ENCODE measurements at places on chromosomes 3 and 15.
A peak's percentile ranks its signal among the peaks of the same experiment; 100 is the strongest.

- no peak for DNase-seq
Measured at GRCh38 chr3:124840331-124840730, 46.8 kb downstream of the ITGB5 start.

- DNase-seq: no peak
Measured at GRCh38 chr15:49121901-49122300, 33.5 kb downstream of the COPS2 start.

GRCh38 chr15:31434588-31435260, 108.1 kb downstream of the KLF13 start:
- DNase-seq: peak; percentile 22

DNA sequence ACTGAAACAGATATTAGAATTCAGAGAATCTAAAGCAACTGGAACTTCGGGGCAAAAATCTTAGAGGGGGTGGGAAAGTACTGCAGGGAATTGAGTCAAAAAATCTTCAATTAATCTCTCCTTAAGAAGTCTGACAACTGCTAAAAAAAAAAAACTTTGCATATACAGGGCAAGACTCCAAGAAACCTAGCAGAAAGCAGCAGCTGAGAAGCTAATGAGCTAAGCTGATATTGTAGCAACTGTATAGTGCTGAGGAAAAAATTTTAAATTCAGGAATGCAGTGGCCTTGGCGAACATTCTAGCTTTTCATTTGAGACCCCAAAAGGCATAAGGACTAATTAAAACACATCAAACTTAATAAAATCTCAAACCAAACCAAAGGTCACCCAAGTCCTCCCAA, 113.6 kb downstream of the SCAPER start:
- peak; percentile 7 for DNase-seq

DNA sequence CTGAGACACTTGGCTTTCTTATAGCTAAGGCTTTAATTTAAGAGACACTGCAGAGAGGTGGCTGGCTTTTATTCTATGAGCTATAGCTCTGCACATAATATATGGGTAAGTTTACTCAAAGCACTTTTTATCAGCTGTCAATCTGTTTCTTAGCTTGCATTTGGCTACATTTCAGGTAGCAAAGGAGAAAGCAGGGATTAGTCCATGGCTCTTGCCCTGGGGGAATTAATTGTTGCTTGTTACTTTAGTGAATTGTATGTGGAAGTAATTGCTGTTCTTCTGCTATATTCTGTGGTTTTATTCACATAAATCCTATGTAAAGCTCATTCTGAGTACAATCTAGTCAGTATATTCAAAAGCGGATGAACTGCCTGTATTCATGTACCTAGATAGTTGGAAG, 14.4 kb upstream of the CCDC39 start:
- no peak for DNase-seq

- no peak for DNase-seq
Measured at GRCh38 chr15:72797338-72797689, 13.8 kb upstream of the ADPGK start.

- no peak for DNase-seq
Measured at GRCh38 chr3:46393011-46393410, 13.9 kb downstream of the CCR5AS start.

GRCh38 chr3:110625201-110625747, 446.3 kb upstream of the NECTIN3 start:
- no peak for DNase-seq

GRCh38 chr3:144585953-144586352, 614.3 kb downstream of the DIPK2A start:
- DNase-seq: no peak

DNA sequence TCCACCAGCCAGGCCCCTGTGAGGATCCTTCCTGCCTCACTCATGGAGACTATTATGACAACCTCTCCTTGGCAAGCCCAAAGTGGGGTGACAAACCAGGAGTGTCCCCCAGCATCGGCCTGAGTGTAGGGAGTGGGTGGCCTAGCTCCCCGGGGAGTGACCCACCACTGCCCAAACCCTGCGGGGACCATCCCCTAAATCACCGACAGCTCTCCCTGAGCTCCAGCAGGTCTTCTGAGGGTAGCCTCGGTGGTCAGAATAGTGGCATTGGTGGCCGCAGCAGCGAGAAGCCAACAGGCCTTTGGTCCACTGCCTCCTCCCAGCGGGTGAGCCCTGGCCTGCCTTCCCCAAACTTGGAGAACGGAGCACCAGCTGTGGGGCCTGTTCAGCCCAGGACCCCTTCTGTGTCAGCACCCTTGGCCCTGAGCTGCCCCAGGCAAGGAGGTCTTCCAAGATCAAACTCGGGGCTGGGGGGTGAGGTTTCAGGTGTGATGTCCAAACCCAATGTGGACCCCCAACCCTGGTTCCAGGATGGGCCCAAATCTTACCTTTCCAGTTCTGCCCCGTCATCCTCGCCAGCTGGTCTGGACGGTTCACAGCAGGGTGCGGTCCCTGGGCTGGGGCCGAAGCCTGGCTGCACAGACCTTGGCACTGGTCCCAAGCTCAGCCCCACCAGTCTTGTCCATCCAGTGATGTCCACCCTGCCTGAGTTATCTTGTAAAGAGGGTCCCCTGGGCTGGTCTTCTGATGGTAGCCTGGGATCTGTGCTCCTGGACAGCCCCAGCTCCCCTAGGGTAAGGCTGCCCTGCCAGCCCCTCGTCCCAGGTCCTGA, 1.0 kb downstream of the LIMD1 start:
- no peak for DNase-seq

- no peak for DNase-seq
Measured at GRCh38 chr15:31481142-31481541, 154.5 kb downstream of the KLF13 start.

- no peak for DNase-seq
Measured at GRCh38 chr15:69392352-69392751, 21.8 kb upstream of the KIF23 start.

- DNase-seq: no peak
Measured at GRCh38 chr3:137222736-137223225, 265.0 kb downstream of the IL20RB start.

GRCh38 chr15:95910643-95911212, 419.8 kb upstream of the NR2F2 start:
- no peak for DNase-seq

- no peak for DNase-seq
Measured at GRCh38 chr3:71360180-71360579, 223.3 kb downstream of the FOXP1 start.

DNA sequence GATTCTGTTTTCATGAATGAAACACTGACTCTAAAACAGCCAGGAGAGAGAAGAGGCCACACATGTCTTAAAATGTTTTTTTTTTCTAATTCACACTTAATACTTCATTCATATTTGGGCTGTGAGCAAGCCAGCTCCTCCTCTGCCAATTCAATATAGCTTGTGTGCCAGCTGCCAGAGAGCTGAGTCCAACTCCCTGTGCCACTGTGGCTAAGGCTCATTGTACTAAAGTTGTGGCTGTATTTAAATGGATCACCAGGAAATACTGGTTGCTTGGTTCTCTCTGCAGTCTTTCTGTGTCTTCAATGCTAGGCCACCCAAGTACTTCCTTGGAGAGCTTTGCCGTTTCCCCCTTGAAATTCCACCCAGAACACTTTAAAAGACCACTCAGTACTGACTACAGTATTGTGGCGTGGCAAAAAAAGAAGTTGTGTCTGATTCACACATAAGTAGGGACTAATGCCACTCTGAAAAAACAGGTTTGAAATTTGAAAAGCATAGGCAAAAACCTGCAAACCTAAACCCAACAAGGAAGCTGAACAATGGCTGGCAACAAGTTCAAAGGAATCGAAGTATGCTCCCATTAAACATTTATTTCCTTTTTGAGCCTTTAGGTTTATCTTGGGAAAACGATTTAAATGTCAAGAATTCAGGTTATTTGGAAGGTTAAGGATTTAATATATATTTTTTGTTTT, 524.7 kb downstream of the DIPK2A start:
- DNase-seq: no peak

DNA sequence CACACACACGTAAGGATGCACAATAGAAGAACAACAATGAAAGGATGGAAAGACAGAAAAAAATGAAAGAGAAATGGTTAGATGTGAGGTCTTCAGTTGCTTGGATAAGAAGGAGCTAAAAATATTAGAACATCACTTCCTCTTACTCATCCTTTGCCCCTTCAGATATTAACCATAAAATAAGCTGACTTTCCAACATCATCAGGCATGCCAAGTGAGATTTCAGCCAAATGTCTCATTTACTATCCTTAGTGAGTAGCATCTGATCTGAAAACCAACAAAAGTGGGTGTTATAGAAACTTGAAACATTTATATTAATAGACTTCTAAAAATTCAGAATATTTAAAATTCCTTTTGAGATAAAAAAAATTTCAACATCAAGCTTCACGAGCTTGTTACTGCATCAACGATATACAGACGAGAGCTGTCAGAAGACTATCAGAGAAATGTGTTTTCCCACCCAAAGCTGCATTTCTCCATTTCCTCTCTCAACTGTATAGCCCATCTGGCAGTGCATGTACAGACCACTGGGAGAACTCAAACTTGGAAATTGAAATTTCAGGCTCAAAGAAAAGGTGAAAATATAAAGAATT, 25.4 kb upstream of the LSAMP start:
- no peak for DNase-seq

GRCh38 chr3:18061737-18062656, 319.6 kb upstream of the TBC1D5 start:
- no peak for DNase-seq

GRCh38 chr3:101495552-101495951, 17.5 kb downstream of the SENP7 start:
- DNase-seq: no peak

GRCh38 chr3:115899535-115899934, 276.2 kb downstream of the GAP43 start:
- DNase-seq: no peak

GRCh38 chr3:32216172-32216783, 22.2 kb upstream of the CMTM8 start:
- no peak for DNase-seq

- DNase-seq: no peak
Measured at GRCh38 chr15:36313021-36313420, 266.4 kb upstream of the CDIN1 start.

- DNase-seq: no peak
Measured at GRCh38 chr15:98893401-98893800, 114.2 kb downstream of the PGPEP1L start.

Data from muscle of back (tissue), 13 donors.